ENCODE measurements at places on chromosomes 7 and 10.

DNA sequence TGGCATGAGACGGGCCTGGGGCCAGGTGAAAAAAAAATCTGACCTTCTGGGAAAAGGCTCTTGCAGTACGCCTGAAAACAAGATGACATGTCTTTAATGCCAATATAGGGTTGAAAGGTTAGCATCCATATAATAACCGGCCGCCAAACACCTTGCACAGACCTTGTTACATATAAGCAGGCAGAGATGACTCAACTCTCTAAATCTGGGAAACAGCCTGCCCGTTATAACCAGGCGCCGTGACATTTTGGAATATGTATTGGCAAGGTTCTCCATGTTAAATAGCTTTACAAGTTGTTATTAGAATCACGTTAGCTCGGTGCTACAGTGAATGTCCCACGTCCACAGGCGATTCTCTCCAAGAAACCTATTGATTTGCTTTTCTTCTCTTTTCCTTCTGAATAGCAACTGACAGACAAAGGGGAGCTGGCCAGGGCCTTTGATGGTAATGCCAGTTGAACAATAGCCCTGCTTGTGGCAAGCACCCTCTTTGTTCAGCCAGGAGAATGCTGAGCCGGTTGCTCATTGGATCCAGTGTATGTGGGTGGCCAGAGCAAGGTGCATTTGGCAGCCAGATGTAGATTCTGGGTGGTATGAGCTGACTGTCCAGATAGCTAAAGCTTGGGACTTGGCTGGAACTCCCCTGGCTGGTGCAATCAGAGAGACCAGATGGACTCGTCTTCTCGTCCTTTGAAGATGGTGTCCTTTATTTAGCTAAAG lies 80.1 kb upstream of the AUTS2 start:
- DNase-seq = no peak

GRCh38 chr10:90148116-90148855 lies 446.9 kb downstream of the KIF20B start:
- DNase-seq = no peak

DNA sequence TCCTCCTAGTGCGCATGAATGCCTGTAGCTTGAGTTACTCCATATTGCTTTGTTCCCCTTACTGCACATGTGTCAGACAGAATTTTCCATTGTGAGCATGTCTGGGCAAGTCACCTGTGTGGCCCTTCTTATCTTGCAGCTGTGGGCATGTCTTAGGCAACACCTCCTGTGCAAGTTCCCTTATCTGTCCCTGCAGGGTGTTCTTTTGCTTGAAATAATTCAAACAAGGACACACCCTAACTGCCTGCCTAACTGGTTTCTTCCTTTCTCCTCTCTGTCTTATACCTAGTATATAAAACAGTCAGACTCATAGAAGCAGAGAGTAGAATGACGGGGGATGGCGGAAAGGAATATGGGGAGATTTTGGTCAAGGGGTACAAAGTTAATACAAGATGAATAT lies 421.1 kb upstream of the SORCS1 start:
- DNase-seq = no peak

DNA sequence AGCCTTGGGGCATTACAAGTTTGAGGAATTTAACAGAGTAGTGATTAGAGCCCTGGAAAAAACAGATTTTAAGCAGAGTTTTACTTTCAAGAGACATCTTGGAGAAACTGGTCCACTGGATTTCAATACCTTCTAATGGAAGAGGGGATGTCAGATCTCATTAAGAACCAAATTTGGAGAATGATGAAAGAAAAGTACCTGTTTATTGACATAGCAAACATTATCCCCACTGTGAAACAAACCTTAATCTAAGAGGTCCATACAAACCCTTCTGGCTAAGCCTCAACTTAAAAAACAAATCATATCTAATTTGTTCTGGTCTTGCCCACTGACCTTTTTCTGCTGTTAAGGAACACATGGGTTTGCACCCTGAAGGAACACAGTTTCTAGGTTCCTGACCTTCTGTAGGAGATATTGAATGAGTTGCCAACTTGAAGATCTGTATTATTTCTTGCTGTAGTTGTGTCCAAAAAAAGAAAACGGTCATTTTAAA lies 53.5 kb downstream of the LAMB1 start:
- DNase-seq = no peak

GRCh38 chr10:30775779-30776591 lies 146.4 kb upstream of the LYZL2 start:
- no peak for DNase-seq

- DNase-seq = no peak
These were observed 456.1 kb downstream of the PHTF2 start for GRCh38 chr7:78254726-78255055.

All from Peyer's patch (tissue), 4 donors.